SK-MEL-5 (cell line): ENCODE measurements at places on chromosomes 1 and 21.
A peak's percentile ranks its signal among the peaks of the same experiment; 100 is the strongest.

GRCh38 chr1:57307392-57308170 is 116.3 kb downstream of the DAB1 start:
- peak; percentile 13 for DNase-seq

GRCh38 chr21:41932576-41933312 is 21.1 kb downstream of the C2CD2 start:
- DNase-seq: no peak

DNA sequence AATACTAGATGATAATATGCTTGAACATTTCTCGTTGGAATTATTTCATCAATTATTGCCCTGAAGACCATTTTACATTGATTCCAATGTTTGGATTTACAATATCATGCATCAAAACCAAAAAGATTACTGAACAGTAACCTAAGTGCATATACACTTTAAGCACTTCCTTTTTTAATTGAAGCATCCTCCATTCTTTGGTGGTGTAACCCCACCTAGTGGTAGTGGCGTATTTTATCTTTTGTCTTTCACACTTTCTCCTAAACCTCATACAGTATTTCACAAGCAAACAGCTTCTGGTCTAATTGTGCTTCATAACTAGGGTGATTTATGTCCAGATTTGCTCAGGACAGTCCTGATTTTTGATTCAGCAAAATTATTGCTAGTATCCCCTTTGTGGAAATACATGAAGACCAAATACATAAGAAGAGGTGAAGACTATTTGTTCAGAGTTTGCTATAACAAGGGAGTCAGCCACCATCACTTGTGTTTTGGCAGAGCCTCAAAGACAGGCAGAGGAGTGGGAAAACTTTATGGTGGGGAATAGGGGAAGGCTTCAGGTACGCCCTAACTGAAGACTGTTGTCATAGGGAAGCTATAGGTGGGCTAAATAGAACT is 3.4 kb upstream of the NVL start:
- peak; percentile 67 for DNase-seq

GRCh38 chr1:6258675-6259074 is 2.2 kb downstream of the GPR153 start:
- DNase-seq: no peak

GRCh38 chr1:156543066-156543465 is 29.3 kb downstream of the IQGAP3 start:
- DNase-seq: no peak
